IPS-NIHi11 (cell line): ENCODE measurements at places on chromosomes 4 and X.

GRCh38 chrX:56947699-56948098, 47.6 kb downstream of the SPIN3 start:
- DNase-seq = no peak

DNA sequence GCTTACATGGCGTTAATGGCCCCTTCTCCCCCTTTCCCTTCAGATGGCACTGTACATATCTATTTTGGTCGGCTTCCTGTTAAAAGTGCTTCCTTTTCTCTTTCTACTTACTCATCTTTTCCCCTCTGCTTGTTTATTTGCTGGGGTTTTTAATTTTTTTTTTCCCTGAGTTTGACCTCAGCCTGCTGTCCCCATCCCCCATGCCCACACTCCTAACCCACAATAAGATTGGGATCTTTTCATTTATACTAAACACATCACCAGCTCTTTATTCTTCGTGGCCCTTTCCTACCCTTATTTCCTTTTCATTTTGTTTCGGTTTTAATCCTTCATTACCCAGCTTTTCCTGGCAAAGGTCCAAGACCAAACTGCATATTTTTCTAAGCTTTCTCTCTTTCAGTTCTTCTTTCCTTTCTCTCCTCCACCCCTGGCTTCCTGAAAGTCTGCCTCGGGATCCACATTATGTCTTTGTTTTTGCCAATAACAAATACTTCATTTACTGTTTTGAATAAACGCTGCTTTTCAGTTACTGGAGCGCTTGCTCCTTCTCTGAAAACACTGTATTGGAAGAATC, 152.0 kb upstream of the USP9X start:
- DNase-seq = no peak

DNA sequence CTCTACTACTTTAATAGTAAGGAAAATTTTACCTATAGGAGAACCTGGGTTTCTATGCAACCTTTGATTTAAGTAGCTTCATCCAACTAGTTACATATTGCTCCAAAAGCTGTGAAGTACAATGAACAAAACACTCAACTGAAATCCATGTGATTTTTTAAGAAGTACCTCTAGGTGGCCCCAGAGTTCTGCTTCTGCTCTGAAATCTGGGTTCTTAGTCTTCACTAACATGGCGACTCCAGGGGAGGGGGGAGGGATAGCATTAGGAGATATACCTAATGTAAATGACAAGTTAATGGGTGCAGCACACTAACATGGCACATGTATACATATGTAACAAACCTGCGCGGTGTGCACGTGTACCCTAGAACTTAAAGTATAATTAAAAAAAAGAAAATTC, 73.4 kb upstream of the MAGEB2 start:
- DNase-seq = peak; percentile 59

- no peak for DNase-seq
Measured at GRCh38 chr4:24632011-24632410, 47.7 kb upstream of the DHX15 start.

GRCh38 chrX:78452356-78452755, 124.9 kb upstream of the CYSLTR1 start:
- DNase-seq = no peak

- DNase-seq = no peak
Measured at GRCh38 chr4:55445921-55446577, 50.3 kb downstream of the TMEM165 start.

- DNase-seq = no peak
Measured at GRCh38 chr4:36274158-36274557, 7.3 kb upstream of the DTHD1 start.

DNA sequence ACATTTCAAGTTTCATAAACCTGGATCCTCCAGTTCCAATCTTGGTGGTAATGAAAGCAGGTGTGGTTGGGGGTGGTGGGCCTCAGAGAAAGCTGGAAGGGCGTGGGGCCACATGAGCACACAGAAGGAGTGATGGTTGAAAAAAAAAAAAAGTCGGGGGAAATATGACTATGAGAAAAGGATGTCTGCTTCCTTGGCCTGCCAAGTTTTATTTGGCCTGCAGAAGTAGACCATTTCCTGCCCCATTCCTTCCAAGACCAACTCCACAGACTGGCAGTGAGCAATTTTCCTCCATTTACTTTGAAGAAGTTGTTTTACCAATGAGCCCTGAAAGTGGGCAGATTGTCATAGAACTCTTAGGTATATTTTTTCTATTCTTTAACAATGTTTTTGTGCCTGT, 43.3 kb downstream of the LNX1 start:
- DNase-seq = no peak
